ENCODE measurements at places on chromosomes 3 and 15.

- no peak for DNase-seq
Observed at GRCh38 chr15:42502477-42502876, 7.0 kb downstream of the SNAP23 start.

- no peak for DNase-seq
Observed at GRCh38 chr3:41169023-41169422, 30.3 kb upstream of the CTNNB1 start.

DNA sequence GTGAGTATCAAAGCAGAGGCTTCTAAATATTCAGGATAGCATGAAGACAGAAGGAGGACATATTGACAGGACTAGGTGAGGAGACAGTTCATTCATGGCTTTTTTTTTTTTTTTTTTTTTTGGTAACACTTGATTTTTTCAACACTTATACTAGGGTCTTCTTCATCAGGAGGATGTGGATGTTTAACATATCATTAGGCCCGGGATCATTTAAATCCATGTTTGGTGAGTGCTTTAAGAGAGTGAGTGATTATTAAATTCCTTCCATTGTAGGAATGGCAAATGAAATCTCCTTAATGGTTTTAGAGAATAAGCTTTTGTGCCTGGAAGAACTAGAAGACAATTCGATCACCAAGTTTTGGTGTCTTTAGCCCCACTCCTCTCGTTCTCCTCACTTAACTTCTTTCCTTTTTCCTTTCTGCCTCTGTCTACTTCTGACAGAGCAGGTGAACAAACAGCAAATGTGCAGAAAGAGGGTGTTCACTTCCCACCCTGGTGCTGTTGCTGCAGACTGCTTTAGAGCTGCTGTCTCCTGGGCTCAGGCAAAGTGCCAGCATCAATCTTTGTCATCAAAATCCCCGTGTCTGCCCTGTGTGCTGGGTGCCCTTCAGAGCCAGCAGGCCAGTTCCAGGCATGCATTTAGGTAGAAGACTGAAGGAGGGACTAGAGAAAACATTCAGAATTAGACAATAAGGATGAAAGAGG is 35.6 kb upstream of the RAB11A start:
- DNase-seq, result peak; percentile 72

- DNase-seq, result no peak
Observed at GRCh38 chr3:117144853-117145252, 435.3 kb downstream of the TUSC7 start.

DNA sequence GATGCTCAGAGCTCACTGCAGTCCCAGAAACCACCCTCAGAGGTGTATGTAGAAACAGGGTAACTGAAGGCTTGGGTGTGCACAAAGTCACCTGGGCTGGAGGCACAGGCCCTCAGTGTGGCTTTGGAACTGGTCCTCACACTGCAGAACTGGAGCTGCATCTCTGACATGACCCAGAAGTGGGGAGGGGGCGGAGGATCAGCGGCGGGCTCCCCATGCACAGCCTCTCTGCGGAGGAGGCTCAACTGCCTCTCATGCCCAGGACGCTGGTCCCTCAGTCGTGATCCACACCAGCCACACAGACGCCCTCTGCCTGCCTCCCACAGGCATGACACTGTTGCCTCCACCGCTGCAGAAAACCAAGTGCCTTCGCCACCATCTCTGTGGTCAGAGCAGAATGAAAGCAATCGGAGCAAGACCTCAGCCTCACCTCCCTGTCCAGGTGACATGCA is 73.7 kb downstream of the TM2D3 start:
- DNase-seq, result peak; percentile 1

GRCh38 chr3:57889807-57890206 is 118.4 kb upstream of the FLNB start:
- no peak for DNase-seq

DNA sequence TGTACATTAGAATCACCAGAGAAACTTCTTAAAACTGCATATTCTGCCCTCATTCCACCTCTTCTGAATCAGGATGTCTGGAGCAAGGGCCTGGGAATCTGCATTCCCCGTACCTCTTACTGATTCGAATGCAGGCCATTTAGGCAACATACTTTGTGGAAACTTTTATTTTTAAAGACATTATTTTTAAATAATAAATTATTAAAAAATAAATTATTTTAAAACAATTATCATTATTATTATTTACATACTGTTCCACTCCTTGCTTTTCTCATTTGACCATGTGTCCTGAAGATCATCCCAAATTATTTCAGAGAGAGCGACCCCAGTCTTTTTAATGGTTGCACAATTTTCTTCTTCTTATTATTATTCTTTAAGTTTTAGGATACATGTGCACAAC is 336.6 kb upstream of the TBC1D5 start:
- no peak for DNase-seq
